ENCODE measurements at places on chromosomes 16 and 17.

DNA sequence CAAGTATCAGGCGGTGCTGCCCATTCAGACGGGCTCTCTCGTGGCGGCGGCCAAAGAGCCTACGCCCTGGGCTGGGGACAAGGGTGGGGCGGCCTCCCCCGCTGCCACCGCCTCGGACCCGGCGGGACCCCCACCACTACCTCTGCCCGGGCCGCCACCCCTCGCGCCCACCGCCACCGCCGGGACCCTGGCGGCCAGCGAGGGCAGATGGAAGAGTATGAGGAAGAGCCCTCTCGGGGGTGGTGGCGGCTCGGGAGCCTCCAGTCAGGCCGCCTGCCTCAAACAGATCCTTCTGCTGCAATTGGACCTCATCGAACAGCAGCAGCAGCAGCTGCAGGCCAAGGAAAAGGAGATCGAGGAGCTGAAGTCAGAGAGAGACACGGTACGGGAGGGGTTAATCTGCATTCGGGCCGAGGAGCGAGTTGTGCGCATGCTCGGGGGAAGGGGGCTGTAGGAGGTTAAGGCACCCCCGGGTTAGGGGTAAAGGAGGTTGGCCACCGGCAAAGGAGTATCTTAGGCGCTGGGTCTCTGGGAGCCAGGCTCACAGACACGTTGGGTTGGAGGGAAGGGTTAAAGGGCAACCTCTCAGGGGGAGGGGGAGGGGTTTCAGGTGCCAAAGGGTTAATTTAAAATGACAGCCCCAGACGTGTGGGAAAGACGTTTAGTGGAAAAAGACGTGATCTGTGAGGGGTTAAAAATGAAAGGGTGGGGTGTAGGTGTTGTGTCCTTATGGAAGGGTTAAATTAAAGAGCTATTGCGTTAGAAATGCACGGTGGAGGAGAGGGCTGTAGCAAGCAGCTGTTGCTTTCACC, 1.4 kb downstream of the MSL1 start:
- DNase-seq, result no peak

GRCh38 chr17:8563024-8563776, 67.3 kb downstream of the MYH10 start:
- no peak for DNase-seq

DNA sequence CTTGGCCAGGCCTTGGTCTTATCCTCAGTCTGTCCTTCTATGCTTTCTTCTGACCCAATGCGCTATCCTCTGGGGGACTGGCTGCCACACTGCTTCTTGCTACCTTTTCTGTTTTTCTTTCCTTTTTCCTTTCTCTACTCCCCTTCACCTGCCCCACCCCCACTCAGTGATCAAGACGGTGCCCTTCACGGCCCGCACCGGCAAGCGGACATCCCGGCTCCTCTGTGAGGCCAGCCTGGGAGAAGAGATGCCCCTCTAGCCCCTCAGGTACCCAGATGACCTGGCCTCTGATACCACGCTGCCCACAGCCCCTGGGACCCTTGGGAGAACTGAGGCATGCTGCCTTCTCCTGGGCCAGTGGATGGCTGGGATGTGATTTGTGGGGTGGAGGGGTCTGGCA, 15.6 kb downstream of the SPATA32 start:
- no peak for DNase-seq

DNA sequence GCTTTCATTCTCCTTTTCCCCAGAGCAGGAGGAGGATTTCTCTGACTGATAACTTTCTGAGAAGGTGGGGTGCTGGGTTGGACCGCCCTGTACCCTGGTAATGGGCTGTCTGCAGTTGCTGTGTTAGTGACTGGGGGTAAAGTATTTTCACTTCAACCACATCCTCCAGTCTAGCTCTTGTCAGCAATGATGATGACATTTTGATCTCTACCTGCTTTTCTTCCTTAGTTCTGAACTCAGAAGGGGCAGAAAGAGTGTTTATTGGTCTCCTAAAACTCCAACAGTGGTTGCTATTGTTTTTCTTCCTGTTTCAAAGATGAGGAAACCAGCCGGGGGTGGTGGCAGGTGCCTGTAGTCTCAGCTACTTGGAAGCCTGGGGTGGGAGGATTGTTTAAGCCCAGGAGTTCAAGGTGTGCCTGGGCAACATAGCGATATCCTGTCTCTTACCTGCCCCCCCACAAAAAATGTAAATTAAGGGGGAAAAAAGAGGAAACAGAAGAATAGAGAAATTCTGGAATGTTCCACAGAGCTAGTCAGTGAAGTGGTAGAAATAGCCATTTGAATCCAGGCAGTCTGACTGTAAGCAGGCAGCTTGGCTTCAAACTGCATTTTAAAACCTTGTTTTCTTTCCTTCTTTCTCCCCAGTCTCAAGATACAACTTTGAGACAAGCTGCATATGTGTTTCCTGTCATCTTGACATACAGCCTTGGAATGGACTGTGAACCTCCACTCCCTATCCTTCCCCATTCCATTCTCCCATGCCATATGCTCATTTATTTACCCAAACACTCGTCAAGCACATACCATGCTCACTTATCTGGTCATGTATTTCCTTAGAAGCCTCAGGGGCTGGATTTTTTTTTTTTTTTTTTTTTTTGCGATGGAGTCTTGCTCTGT, 3.3 kb upstream of the N4BP1 start:
- DNase-seq, result peak; percentile 69

GRCh38 chr16:88072571-88073001, 121.4 kb downstream of the BANP start:
- no peak for DNase-seq

DNA sequence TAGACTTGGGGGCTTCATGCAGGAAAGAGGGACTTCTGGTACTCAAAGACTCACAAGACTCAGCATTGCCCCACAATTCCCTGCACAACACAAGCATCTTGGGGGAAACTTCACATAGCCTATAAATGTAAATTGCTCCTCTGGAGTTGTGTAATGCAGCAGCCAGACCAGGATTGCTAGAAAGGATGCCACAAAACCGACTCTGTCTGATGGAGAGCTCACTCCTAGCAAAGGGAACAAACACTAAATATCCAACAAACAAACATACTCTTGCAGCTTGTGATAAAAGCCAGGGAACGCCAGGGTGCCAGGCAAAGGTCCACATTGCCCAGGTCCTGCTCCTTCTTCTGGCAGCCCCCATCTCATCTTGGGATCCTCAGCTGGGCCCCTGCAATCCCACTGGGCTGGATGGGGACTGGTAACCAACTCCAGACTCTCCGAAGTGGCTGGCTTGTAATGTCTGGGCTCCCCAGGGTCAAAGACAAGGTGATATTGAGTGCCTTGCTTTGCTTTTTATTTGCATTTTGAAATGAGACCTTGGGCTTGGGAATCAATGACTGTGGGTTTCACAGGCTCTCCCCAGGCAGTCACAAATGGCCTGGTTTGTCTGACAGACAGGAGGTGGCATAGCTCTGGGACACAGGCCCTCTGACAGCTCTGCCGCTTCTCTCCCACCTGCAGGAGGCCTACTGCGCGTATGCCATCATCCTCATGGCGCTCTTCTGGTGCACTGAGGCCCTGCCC, 15.3 kb downstream of the SLC13A2 start:
- no peak for DNase-seq

Data from iris pigment epithelial cell (primary cell).